ENCODE measurements at places on chromosomes 4 and X. TPM values are rescaled to one million over a fixed set of nuclear protein-coding genes. Genes with fewer than 3 reads are reported as not detected.

LUZP4 gene
- not detected for total RNA-seq

- peaks cover 7% of the 10 kb centered on the region for H3K27me3 ChIP-seq
- no peak for DNase-seq
- no peaks in the 10 kb centered on the region for H3K4me1 ChIP-seq
- no peak overlapping the region for H3K4me3 ChIP-seq
Measured at GRCh38 chr4:185480016-185480732, 8.6 kb upstream of the CCDC110 start.

DNA sequence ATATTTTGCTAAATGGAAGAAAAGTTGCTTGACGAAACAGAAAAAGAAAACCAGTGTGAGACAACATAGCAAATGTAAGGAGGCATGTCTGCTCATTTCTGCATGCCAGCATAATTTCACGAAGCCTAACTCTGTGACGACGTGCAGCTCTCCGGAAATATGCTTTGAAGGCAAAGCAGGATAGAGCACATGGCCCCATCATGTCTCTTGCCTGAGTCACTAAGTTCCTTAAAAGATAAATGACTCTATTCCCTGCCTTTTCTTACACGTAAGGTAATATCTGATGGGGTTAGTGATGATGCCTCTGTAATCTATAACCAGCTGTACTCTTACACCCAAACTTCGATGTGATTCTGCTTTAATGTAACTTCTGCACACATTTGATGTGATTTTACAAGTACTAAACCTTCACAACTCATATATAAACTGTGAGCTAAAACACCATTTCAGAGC, 64.5 kb downstream of the ANXA3 start:
- no peaks in the 10 kb centered on the region for H3K27me3 ChIP-seq
- H3K27ac ChIP-seq, result no peak overlapping the region
- H3K36me3 ChIP-seq, result no peaks in the 10 kb centered on the region
- H3K4me3 ChIP-seq, result no peak overlapping the region
- DNase-seq, result no peak

PASD1 gene
- total RNA-seq, result not detected

DNA sequence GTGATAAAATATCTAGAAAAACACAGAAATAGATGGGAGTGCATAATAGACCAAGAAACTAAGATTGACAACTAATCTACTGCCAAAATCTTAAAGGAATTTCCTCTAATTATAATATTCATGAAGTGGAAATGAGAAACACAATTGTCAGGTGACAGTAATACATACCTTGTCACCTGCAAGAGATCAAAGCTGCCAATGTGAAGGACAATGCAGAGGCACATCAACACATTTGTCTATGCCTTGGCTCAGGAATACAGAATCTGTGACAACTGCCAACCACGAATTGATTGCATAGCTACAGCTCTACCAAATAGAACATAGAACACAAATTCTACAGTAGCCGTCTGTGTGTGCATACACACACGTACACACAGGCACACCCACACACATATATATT, 295.7 kb downstream of the PPARGC1A start:
- DNase-seq, result no peak
- H3K36me3 ChIP-seq, result no peaks in the 10 kb centered on the region
- H3K4me3 ChIP-seq, result no peak overlapping the region
- H3K4me1 ChIP-seq, result no peaks in the 10 kb centered on the region
- H3K27me3 ChIP-seq, result no peaks in the 10 kb centered on the region

MAGEA2B gene
- not detected for total RNA-seq

DNA sequence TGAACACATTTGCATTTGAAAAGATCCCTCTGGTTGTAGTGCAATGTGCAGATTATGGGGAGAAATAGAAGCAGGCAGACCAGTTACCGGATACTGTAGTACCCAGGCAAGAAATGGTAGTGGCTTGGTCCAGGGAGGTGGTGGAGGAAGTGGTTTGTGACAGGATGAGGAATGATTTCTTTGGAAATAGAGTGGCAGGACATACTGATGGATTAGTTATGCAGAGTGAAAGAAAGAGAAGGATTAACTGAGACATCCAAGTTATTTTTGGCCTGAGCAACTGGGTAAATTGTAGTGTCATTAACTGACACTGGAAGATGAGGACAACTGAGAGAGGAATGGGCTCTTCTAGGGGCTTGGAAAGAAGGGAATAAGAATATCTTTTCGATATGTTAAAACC, 139.7 kb downstream of the CFAP299 start:
- no peak overlapping the region for H3K27ac ChIP-seq
- no peak for DNase-seq
- no peak overlapping the region for H3K4me3 ChIP-seq
- H3K36me3 ChIP-seq, result no peaks in the 10 kb centered on the region

METTL14 gene
- 9.8 TPM for total RNA-seq

UNC5C gene
- 4.8 TPM for total RNA-seq

GRCh38 chrX:40142417-40142816, 44.7 kb upstream of the BCOR start:
- H3K27me3 ChIP-seq, result peaks cover 7% of the 10 kb centered on the region
- H3K4me1 ChIP-seq, result peaks cover 18% of the 10 kb centered on the region
- DNase-seq, result no peak
- H3K27ac ChIP-seq, result no peak overlapping the region
- H3K4me3 ChIP-seq, result no peak overlapping the region

AKAP4 gene
- not detected for total RNA-seq

AFM gene
- total RNA-seq, result not detected

DNA sequence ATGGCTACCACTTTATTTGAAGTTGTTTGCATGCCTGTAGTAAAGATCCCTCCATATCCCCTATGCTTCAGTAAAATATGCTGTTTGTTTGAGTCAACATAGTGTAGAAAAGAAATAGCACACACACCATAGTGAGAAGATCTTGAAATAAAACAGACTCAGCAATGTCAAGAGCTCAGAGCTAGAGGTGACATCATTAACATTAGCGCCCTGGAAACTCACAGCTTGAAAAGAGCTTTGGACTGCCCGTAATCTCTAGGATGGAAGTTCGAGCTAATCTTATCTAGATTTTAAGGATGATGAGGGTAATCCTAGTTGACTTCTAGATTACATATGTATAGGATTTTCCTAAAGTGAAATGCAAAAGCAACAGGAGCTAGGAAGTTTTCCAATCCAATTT, 275.6 kb downstream of the SMARCA1 start:
- no peaks in the 10 kb centered on the region for H3K36me3 ChIP-seq
- no peak overlapping the region for H3K27ac ChIP-seq
- no peaks in the 10 kb centered on the region for H3K4me1 ChIP-seq
- no peak for DNase-seq
- no peaks in the 10 kb centered on the region for H3K27me3 ChIP-seq

DNA sequence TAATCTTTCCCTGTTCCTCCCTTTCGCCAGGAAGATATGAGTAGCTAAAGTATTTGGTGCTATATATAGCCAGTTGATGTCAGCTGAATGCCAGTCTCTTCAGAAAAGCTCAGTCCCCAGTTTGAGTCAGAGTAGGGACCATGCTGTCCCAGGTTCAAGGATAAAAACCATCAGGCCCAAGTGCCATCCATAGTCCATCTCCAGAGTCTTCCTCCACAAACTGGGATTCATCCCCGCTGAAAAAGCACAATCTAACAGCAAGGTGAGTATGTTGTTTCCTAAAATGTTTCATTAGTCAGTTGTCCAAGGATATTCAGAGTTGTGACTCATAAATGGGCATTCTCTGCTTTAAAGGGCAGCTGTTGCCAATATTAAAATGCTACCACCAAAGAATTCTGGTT, at the start of gene MYOZ2:
MYOZ2 (plus strand) TSS at position 112 of the 401 bp plus-strand sequence. CDS start 694 bp downstream, outside the sequence.
- H3K27me3 ChIP-seq, result no peaks in the 10 kb centered on the region
- H3K27ac ChIP-seq, result no peak within 1 kb of the TSS
- no peaks in the 10 kb centered on the region for H3K36me3 ChIP-seq
- DNase-seq, result no peak

APELA gene
- not detected for total RNA-seq

DNA sequence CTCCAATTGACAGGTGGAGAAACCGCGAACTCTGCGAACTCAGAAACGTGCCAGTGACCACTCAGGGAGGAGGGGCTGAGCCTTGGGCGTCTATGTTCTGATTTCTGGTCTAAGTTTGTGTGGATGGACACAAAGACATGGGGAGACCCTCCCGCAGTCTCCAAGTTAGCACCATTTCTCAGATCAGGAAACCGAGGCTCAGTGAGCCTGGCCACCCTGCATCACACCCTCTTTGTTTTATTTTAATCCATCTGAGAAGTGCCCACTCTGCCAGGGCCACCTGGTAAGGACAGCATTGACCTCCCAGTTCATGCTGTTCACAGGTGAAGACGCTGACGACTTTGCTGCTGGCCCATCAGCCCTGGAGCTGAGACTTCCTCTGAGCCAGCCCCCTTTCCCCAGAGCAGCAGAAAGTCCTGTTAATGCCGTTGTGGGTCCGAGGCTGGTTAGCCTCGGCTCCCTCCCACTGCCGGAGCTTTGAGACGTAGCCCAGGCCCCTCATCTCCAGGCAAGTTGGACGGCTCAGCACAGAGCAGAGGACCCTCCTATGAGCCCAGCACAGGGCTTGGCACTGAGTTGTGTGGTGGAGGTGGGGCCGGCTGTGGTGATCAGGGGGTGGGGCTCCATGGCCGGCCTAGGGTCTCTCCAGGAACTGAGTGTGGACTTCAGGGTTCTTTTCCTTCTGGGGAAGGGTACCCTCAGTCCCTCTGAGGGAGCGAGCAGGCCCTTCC, 43.7 kb downstream of the PSAPL1 start:
- H3K27ac ChIP-seq, result no peak overlapping the region
- no peaks in the 10 kb centered on the region for H3K4me1 ChIP-seq
- no peaks in the 10 kb centered on the region for H3K36me3 ChIP-seq
- H3K27me3 ChIP-seq, result no peaks in the 10 kb centered on the region
- no peak for DNase-seq

- H3K27me3 ChIP-seq, result no peaks in the 10 kb centered on the region
- DNase-seq, result no peak
- H3K36me3 ChIP-seq, result no peaks in the 10 kb centered on the region
- no peaks in the 10 kb centered on the region for H3K4me1 ChIP-seq
Measured at GRCh38 chr4:48102303-48102702, 31.7 kb downstream of the TXK start.

SLC26A1 gene
- total RNA-seq, result 4.1 TPM

DCX gene
- not detected for total RNA-seq

DNA sequence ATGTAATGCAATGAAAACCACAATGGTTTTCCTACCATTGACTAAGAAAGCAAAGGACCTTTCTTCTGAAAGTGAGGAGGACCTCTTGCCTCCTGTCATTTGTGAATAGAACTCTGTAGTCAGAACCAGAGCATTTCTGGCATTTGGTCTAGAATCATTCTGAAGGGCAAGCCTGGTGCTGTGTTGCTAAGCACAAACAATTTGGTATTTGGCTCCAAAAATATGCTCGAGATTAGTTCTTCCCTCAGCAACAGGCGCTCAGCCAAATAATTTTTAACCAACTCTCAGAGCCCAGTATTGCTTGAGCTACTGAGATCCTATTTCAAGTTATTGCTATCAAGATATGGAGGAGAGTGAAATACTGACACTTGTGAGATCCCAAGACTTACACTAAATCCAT, 71.0 kb downstream of the SNCA start:
- no peak overlapping the region for H3K4me3 ChIP-seq
- peaks cover 10% of the 10 kb centered on the region for H3K4me1 ChIP-seq
- H3K27me3 ChIP-seq, result no peaks in the 10 kb centered on the region

- H3K27ac ChIP-seq, result peak overlapping the region; percentile 12
- no peaks in the 10 kb centered on the region for H3K4me1 ChIP-seq
- H3K27me3 ChIP-seq, result no peaks in the 10 kb centered on the region
- no peak overlapping the region for H3K4me3 ChIP-seq
Measured at GRCh38 chrX:69278031-69278687, 112.9 kb upstream of the PJA1 start.

PCDH19 gene
- 1.4 TPM for total RNA-seq

ZNF630 gene
- 6.8 TPM for total RNA-seq

YY2 gene
- not detected for total RNA-seq

- no peak for DNase-seq
- H3K27ac ChIP-seq, result no peak overlapping the region
- no peak overlapping the region for H3K4me3 ChIP-seq
- H3K36me3 ChIP-seq, result no peaks in the 10 kb centered on the region
- no peaks in the 10 kb centered on the region for H3K27me3 ChIP-seq
- no peaks in the 10 kb centered on the region for H3K4me1 ChIP-seq
Measured at GRCh38 chrX:149910178-149910695, 19.1 kb upstream of the HSFX4 start.

POLA1 gene
- 9.1 TPM for total RNA-seq

DNA sequence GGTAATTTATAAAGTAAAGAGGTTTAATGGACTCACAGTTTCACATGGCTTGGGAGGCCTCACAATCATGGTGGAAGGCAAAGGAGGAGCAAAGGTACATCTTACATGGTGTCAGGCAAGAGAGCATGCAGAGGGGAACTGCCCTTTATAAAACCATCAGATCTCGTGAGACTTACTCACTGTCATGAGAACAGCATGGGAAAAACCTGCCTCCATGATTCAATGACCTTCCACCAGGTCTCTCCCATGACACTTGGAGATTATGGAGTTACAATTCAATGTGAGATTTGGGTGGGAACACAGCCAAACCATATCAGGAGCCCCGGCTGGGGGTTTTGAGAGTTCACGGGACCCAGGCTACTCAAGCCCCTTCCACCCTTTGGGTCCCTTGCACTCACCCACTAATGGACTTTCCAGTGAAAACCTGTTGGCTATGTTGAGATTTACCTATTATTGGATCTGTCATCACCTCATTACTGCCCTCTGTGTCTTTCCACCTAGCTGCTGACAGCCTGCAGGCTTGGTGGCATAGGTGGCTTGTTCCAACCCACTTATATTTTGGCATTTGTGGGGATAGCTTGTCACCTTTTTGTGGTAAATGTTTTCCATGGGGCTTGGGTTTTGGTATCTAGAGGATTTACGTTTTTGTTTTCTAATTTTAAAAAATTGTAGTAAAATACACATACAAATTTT, 24.0 kb downstream of the IGFBP7 start:
- H3K27me3 ChIP-seq, result no peaks in the 10 kb centered on the region
- peaks cover 21% of the 10 kb centered on the region for H3K4me1 ChIP-seq
- H3K27ac ChIP-seq, result no peak overlapping the region
- no peaks in the 10 kb centered on the region for H3K36me3 ChIP-seq
- H3K4me3 ChIP-seq, result no peak overlapping the region
